ENCODE measurements at places on chromosomes 2 and 18. TPM values are rescaled to one million over a fixed set of nuclear protein-coding genes. Genes with fewer than 3 reads are reported as not detected.

DNA sequence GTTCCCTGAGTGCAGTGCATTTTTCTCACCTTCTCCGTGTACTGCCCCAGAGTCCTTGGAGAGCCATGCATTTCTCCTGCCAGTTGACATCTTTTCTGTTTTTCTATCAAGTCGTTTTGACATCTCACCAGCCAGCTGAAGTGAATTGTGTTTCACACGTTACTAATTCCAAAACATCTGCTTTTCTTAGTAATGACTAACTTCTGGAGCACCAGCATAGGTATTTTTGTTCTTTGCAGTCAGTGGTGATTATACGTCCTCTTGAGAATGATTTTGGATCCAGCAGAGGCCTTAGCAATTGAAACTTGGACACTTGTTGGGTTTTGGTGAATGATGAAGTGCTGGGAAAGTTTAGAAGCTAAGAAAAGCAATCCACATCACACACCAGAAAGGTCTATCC lies 112.5 kb downstream of the PIK3C3 start:
- DNase-seq: no peak

CYBRD1 gene
- 412 TPM for total RNA-seq

DNA sequence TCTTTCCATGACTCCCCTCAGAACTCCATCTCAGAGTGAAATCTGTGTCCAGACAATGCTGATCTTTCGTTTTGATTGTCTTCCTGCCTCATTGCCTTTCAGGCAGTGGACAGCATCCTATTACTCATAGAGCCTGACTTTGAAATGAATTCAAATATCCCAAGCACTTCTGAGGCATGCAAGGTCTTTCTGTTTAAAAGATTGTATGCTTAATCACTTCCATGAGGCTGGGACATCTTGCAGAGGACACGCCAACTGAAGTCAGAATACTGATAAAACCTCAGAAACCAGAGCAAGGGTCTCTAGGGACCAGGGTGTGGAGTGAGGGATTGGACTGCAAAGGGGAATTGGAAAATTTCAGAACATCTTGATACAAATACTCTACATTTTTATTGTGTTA lies 836.5 kb upstream of the ID2 start:
- peak; percentile 96 for DNase-seq

- no peak for DNase-seq
Observed at GRCh38 chr18:9734189-9734588, 26.1 kb downstream of the RAB31 start.

HOXD12 gene
- total RNA-seq: not detected

DNA sequence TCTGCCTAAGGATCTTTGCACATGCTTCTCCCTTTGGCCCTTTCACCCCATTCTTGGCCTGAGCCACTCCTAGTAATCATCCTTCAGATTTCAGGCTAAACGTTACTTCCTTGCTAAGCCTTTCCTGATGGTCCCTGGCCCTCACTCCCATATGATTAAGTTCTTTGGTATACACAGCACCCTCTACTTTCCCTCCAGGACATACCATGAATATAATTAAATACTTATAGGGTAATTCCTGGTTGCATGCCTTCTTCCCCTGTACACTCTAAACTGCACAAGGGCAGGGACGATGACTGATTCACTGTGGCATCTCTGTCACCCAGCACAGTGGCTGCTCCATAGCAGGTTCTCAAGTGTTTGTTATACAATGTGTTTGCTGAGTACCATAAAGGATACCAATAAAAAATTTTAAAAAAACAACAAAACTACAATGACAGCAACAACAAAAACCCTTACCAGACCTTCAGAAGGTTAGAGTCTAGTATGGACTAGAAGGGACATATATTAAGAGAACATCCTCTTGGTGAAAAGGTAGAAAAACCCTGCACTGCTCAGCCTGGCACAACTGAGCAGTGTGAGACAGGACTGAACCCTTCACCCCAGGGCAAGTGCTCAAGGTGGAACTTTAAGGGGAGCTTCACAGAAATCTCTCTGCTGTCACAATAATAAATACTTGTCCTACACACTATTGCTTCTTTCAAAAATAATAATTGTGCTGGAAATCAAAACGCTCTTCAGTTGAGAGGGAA lies 76.2 kb downstream of the AAK1 start:
- DNase-seq: no peak

EVA1A gene
- total RNA-seq: 25.2 TPM

DNA sequence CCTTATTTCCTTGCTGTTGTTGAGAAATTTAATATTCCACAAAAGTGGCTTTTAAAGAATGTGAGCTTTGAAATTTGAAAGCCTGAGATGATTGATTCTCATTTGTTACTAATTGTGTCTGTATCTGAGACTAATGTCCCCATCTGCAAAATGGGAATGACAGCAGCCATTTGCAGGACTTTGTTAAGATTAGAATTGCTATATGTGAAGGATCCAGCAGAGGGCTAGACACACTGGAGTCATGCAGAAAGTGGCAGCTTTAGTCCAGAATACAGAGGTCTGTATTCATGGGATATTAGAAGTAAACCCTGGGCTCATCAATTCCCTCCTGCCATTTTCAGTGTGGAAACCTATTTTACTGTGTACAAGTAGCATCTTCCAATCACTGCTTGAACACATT lies 296.5 kb upstream of the GYPC start:
- DNase-seq: peak; percentile 21

HYCC2 gene
- total RNA-seq: 6.2 TPM

All from fibroblast of the aortic adventitia (primary cell).